Epithelial cell of prostate (primary cell): ENCODE measurements at places on chromosomes 12 and 14.

DNA sequence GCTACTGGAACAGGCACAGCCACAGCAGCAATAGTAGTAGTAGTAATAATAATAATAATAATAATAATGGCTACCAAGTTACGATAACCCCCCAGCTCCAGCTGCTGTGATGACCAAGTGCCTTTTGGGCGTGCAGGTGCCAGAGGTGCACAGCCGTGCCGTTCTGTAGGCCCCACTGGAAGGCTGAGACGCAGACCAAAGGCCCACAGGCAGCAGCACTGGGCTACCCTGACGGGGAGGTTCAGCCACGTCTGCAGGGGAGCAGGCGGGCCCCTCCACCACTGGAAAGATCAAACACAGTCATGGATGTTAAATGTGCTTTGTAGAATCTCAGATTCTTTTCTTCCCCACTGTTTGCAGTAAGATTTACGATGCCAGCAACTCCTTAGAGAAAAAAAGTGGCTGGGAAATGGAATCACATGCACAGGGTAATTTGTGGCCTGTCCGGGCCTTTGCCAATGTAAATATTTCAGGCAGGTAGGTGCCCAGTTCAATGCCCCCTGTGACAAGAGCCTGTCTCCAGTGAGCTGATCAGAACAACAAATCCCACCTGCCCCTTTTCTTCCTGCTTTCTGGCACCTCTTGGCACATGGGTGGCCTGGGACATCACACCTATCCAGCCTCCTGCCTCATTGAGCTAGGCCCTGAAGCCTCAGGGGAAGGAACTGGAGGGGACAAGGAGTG lies 32.6 kb downstream of the CCDC85C start:
- DNase-seq: no peak

- no peak for DNase-seq
Measured at GRCh38 chr12:105369014-105369413, 38.5 kb downstream of the C12orf75 start.

DNA sequence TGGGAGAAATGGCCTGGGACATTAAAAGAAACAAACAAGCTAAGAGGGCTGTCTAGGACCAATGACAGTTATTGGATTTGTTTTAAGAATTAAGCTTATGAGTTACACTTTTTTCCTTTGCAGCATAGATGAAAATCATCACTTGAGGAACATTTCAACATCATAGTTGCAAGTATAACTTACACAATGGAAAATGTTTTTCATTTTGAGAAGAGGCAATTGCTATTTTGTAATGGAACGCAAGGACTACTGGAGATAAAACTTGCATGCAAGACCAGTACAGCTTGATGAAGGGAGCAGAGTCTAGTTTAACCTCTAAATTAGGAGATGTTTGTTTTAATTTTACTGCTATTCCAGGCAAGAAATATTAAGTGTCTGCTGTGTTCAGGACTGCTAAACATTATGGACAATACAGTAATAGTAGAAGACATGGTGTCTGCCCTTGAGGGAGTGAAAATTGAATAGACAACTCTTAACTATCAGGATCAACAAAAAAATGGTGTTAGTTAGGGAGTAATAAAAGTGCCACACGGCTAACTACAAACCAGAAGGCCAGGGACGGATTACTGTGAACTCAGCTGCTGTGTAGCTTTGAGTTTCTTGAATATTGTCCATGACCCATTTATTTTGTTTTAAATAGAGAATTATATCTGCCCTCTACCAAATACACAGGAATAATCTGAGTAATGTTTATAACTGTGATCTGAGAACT lies 374.5 kb downstream of the RAD51B start:
- DNase-seq: no peak

DNA sequence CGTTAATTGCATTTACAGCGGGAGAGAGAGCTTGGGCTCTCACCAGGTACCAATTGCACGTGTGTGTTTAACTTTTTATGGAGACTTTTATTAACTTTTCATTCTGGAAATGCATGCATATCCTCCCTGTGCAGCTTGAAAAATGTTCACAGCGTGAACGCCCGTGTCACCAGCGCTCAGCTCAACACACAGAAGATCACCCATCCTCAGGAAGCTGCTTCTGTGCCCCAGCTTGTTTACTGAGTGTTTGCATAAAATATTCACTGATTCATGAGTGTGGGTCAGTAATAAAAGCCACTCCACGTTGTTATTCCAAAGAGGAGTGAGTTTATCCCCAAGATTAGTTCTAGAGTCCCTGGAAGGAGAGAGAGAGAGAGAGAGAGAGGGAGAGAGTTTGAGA lies 75.5 kb upstream of the FZD10 start:
- DNase-seq: no peak

- no peak for DNase-seq
Measured at GRCh38 chr14:55126932-55127459, 2.1 kb upstream of the LGALS3 start.

DNA sequence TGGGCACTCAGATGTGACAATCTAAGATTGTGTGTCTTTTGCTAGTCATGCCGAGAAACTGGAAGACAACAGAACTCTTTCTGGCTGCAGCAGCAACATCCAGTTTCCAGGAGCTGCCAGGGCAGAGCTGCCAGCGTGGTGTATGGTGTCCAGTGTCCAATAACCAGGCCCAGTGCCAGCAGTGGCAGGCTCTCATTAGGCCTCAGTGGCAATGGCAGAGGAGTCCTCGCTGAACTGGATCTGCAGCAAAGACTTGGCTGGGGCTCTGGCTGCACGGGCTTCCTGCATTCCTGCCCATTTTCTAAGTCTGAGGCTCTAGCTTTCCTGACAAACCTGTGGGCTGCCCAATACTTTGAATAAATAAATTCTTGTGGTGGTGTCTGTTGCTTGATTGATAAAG lies 26.2 kb upstream of the PPM1A start:
- DNase-seq: no peak

- no peak for DNase-seq
Measured at GRCh38 chr14:63544591-63545299, 1.6 kb upstream of the PPP2R5E start.

DNA sequence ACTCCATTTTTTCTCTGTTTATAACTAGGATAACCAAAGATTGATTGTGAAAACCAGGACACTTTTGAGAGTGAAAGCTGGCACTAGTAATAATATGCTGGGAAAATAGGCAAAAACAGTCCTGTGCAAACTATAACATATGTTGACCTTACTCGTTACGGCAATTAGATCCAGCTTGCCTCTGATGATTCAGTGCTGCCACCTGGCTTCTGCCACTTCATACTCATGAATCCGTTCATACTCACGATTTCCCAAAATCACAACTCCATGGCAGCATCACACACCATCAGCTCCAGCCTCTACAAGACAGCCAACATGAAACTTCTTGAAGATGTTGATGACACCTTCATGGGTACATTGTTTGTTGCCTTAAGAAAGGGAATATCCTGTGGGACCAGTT lies 49.1 kb upstream of the CAND1 start:
- DNase-seq: no peak

DNA sequence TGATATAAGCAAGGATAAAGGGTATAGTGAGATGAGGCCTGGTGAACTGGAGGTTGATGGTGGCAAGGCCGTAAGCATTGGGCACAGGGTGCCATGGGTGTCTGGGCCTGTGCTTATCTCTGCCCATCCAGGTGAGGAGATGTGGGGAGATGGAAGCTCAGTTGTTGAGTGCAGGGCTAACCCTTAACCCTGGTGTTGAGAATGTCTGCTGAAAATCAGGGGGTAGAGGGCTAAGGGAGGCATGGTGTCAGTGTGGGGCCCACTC lies 86.1 kb downstream of the SYNE2 start:
- no peak for DNase-seq

DNA sequence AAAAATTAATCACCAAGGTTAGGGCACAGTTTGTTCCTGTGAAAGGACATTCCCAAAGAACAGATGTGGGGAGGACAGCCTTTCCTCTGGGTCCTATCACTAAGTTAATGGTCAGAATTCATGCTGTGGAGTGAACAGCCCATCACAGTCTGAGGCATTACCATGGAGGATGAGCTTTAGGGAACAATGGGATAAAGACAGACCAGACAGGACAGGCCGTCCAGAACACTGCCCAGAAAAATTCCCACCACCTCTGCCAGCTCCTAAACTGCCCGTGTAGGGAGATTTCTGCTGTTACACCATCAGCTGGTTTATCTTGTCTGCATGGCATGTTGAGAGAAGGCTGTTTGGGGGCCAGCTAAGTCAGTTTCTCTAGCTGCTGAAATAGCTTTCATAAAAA lies 49.6 kb upstream of the IFNG-AS1 start:
- no peak for DNase-seq

DNA sequence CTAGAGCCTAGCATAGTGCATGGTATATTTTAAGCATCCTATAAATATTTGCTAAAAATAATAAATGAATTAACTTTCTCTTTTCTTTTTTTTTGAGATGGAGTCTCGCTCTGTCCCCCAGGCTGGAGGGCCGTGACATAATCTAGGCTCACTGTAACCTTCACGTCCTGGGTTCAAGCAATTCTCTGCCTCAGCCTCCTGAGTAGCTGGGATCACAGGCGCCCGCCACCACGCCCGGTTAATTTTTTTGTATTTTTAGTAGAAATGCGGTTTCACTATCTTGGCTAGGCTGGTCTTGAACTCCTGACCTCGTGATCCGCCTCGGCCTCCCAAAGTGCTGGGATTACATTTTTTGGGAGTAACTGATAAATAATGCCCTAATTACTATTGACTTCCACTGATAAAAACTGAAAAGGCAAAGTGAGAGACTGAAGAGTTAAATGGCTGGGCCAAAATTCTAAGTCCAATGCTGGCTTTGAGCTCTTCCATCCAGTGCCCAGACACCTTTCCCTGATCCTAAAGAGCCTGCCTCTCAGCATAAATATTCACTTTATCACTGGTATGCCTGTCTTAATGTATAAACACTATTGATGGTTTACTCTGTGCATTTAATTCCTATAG lies 213.0 kb upstream of the KRR1 start:
- DNase-seq: no peak

- DNase-seq: no peak
Measured at GRCh38 chr12:101670007-101670671, 27.3 kb upstream of the CHPT1 start.

DNA sequence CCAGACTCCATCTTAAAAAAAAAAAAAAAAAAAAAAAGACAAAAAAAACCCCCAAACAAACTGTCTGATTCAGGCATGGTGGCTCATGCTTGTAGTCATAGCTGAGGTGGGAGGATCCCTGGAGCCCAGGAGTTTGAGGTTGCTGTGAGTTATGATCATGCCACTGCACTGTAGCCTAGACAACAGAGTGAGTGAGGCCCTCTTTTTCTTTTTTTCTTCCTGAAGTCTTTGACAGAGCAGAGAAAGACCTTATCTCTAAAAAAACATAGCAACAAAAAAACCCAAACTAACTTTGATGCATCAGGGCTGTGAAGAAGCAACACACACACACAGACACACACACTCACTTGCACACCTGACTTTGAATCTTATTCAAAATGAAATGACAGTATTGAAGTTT lies 7.7 kb upstream of the AMN1 start:
- peak; percentile 80 for DNase-seq

DNA sequence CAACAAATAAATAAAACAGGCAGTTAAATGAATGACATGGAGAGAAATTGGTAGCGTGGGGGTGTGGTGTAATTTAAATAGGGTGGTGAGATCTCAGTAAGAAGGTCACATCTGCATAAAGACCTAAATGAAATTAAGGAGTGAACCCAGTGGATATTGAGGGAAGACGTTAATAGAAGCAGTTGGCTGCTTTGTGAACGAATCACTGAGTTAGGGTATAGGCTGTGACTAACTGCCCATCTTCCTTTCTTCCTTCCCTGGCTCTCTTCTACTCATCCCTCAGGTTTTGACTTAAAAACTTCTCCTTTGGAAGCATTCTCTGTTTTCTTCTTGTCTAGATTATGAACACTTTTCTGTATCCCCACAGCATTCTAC lies 64.7 kb downstream of the BTG1 start:
- no peak for DNase-seq

- DNase-seq: no peak
Measured at GRCh38 chr14:59823179-59823578, 47.4 kb downstream of the RTN1 start.

DNA sequence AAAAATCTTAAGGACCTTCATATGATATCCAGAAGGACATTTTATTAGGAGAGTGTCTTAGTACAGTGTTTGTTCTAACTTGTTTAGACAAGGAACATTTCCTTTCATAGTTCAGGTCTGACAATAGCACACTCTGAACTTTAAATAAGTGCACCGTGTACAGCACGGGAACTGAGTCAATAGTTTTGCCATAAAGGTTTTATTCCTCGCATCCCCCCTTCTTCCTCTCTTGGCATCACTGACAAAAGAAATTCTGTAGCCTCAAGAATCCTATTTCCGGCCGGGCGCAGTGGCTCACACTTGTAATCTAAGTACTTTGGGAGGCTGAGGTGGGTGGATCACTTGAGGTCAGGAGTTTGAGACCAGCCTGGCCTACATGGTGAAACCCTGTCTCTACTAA lies 58.3 kb downstream of the TMCC3 start:
- DNase-seq: no peak

- DNase-seq: no peak
Measured at GRCh38 chr12:115079760-115080159, 395.8 kb upstream of the TBX3 start.

DNA sequence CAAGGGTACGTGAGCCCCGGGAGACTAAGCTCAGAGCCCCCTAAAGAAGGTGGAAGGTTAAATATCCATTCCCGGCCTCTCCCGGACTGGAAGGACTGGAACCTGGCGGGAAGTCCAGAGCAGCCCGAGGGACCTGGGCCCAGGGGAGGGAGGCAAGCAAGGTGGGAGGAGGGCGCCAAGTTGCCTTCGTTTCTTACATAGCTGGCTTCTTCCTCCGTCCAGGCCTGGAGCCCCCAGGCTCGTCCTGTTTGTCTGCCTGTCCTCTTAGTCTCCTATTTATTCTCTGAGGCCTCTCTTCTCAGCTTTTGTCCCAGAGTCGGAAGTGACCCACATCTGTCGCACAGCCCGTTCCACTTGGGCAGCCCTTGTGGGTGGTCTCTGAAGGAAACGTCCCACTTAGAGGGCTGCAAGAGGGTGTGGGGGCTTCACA lies 745 bp downstream of the PCK2 start:
- DNase-seq: no peak

- no peak for DNase-seq
Measured at GRCh38 chr12:130330685-130331084, 7.0 kb upstream of the PIWIL1 start.

DNA sequence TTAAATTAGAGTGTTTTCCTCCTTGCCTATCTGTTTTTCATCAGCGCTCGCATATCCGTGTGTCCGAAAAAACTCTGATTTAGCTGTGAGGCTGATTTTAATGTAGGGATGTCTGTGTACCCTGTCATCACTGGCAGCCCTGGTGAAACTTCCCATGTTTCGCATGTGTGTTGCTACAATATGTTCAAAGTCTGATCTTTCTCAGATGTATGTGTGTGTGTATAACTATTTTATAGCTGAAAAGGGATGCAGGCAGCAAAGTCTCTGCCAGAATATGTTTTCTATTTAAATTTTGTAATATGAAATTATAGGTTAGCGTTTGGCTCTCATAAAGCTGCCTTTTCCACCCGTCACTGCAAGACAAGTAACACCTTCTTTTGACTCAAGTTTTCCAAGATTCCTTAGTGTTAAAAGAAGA lies 154.8 kb downstream of the TMTC2 start:
- DNase-seq: no peak

GRCh38 chr12:98403385-98403784 lies 112.0 kb upstream of the TMPO start:
- DNase-seq: no peak

- no peak for DNase-seq
Measured at GRCh38 chr14:75459099-75459741, 31.4 kb downstream of the JDP2 start.

GRCh38 chr12:115450710-115451109 lies 766.7 kb upstream of the TBX3 start:
- DNase-seq: no peak
